ENCODE measurements at places on chromosomes 3 and 15. TPM values are rescaled to one million over a fixed set of nuclear protein-coding genes. Genes with fewer than 3 reads are reported as not detected.

- no peak for DNase-seq
Observed at GRCh38 chr15:73718694-73719093, 34.5 kb downstream of the INSYN1 start.

Gene COL6A5
- total RNA-seq: not detected

GRCh38 chr3:185960522-185961288 lies 22.9 kb upstream of the TRA2B start:
- no peak for DNase-seq

DNA sequence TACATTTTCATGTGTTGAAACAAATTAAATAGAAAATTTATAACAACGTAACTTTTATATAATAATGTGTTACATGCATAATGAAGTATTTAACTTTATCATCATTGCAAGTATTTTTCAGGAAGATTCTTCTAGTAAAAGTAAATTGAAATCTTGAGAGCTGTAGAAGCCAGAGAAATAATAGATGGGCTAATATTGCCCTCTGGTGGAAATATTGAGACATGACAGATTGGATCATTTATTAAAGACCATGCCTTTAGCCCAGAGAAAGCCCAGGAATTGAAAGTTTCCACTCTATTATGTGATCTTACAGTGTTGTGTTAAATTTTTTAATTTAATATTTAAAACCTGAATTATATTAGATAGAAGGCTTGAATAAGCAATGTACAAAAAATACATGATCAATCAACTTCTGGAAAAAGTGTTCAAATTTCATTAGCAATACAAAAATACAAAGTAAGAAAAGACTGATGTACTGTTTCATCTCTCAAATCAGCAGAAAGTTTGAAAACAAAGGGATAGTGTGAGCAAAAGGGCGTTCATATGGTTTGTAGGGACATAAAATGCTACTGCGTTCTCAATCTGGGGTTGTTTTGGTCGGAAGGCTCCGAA lies 52.7 kb upstream of the SPTSSB start:
- DNase-seq: no peak

Gene DUOXA2
- not detected for total RNA-seq

- no peak for DNase-seq
Observed at GRCh38 chr15:28130651-28131050, 31.5 kb upstream of the OCA2 start.

Gene ZKSCAN7
- total RNA-seq: 1.9 TPM

DNA sequence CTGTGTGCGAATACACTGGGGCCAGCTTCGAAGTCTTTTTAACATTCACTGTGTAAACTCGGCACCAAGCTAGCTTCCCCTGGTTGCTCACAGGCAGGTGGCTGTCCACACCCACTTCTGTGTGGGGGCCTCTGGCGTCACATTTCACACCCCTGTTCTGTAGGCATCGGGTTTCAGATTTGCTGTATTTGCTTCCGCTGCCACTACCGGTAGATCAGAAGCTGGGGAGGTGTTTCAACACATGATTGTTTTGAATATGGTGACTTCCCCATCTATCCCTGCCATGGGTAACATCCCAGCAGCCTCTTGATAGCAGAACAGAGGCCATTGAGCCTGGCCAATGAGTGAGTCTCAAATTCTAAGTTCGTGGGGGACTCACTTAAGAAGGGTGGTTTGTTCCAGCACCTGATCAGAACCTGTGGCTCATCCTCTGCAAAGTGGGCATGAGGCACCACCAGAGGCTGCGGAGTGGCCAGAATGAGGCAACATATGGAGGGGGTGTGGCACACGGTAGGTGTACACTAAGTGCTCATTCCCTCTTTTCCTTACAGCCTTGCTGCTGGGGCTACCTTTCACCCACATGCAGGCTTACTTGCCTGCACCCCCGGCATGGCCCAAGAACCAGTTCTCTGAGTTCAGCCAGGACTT lies 61.5 kb downstream of the IQSEC1 start:
- DNase-seq: no peak

Gene TRPM1
- total RNA-seq: not detected

Gene RETNLB
- total RNA-seq: not detected

Gene GPR171
- 0.23 TPM for total RNA-seq

GRCh38 chr3:45054196-45054857 lies 28.2 kb downstream of the CLEC3B start:
- DNase-seq: no peak
